ENCODE measurements at places on chromosomes 3 and 15. TPM values are rescaled to one million over a fixed set of nuclear protein-coding genes. Genes with fewer than 3 reads are reported as not detected.

The SEMA6D gene
- total RNA-seq: 0.67 TPM

GRCh38 chr3:38311476-38311875 is 29.4 kb downstream of the SLC22A14 start:
- H3K36me3 ChIP-seq: no peaks in the 10 kb centered on the region
- H3K4me3 ChIP-seq: no peak overlapping the region
- H3K27me3 ChIP-seq: no peaks in the 10 kb centered on the region
- H3K4me1 ChIP-seq: no peaks in the 10 kb centered on the region
- no peak for DNase-seq

DNA sequence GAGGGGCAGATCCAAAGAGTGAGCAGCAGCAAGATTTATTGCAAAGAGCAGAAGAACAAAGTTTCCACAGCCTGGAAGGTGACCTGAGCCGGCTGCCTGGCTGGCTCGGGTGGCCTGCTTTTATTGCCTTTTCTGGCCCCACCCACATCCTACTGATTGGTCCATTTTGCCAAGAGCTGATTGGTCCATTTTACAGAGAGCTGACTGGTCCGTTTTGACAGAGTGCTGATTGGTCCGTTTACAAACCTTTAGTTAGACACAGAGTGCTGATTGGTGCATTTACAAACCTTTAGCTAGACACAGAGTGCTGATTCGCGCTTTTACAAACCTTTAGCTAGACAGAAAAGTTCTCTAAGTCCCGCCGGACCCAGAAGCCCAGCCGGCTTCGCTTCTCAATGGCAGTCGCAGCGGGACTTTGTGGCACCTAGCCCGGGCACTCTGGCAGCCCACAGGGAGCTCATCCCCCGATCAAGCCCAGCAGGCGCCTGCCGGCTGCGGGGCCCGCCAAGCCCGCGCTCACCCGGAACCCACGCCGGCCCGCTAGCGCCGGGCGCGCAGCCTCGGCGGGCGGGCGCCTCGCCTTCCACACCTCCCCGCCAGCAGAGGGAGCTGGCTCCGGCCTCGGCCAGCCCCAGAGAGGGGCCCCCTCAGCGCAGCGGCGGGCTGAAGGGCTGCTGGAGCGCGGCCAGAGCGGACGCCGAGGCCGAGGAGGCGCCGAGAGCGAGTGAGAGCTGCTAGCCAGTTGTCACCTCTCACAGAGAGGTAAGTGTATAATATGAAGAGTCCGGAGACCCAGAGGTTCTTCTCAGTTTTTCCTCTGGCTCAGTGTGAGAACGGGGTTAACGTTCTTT is 339.2 kb downstream of the CHL1 start:
- no peak overlapping the region for H3K4me3 ChIP-seq
- H3K27me3 ChIP-seq: no peaks in the 10 kb centered on the region
- DNase-seq: no peak
- no peaks in the 10 kb centered on the region for H3K36me3 ChIP-seq
- H3K4me1 ChIP-seq: no peaks in the 10 kb centered on the region

GRCh38 chr3:147425388-147425850 is 16.3 kb downstream of the ZIC1 start:
- no peak overlapping the region for H3K4me3 ChIP-seq
- no peak for DNase-seq

Data from Caco-2 (cell line).